OCI-M1 (cell line): ENCODE measurements at places on chromosomes 4 and X.
A peak's percentile ranks its signal among the peaks of the same experiment; 100 is the strongest.

DNA sequence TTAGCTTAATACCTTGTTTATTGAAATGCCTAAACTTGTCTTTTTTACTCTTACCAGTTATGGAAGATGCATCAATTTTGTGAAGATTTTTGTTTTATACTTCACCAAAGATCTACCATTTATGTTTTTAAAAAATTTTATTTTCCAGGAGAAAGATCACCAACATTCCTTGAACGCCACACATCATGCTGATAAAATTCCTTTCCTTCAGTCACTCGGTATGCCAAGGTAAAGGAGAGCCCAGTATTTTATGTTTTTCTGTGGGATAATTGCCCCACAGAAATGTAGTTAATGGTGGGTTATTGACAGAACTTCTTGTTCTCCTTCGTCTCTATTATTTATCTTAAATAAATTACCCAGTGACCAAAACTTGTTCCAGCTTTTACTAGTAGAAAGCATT, 217.0 kb downstream of the GC start:
- DNase-seq, result no peak

DNA sequence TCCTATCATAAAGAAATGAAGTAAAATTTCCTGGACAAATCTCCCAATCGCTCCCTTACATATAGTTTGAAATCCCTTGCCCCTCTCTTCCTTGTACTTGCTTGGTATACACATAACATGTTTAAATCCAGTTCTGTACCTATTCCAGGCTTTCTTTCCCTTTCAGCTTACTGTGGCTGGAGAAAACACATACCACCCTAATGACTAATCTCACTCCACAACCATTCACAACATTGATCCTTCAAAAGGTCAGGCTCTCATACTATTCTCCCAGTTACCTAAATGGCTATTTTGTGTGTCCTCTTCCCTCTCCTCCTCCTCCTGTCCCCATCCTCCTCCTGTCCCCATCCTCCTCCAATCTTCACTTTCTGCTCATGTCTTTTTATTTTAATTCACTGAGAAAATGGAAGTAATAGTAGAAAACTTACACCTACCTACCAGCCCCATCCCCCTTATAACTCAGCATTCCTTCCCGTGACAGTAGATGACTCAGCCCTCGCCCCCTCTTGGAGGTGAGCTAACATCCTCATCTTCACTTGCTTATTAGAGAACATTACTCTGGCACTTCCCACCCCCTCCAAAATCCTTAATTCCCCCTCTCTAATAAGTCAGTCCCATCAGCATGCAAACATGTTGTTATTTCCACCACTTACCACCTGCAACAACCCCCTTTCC, 77.5 kb downstream of the IL15 start:
- DNase-seq, result no peak

- peak; percentile 31 for DNase-seq
Observed at GRCh38 chr4:16914208-16914607, 15.8 kb upstream of the LDB2 start.

DNA sequence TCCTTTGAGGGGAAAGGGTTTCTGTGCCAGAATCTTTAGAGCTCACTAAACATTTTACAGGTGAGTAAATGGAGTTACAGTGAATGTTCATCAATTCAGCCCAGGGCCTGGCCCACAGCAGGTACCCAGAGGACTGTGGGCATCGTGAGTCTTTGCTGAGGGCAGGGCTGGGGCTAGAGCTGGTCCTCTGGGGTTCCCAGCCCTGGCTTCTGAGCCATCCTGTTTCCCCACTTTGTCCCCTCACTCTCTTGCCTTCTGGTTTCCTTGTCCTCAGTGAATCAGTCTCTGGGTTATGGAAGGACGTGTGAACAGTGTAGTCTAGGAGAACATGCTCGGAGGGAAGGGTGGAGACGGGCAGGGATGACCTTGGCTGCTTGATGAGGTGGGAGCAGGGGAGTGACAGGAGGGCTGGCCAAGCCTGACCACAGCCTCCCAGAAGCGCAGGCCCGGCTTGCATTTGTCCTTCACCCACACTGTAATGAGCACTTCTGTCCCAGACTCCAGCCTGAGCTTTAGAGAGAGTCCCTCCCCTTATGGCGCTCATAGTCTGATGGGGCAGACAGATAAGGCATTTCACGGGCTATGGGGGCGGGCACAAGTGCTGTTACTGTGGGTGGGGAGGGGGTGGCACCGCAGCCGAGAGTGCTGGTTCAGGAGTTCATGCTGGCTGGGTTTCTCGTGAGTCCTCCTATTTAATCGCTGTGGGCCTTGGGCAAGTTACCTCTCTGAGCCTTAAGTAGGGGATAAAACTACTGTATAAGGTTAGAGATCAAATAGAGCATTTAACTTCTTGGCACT, 17.3 kb downstream of the TBC1D14 start:
- peak; percentile 13 for DNase-seq

GRCh38 chr4:127788517-127788916, 6.4 kb downstream of the HSPA4L start:
- DNase-seq, result peak; percentile 52

GRCh38 chr4:182880387-182881356, 36.5 kb downstream of the DCTD start:
- DNase-seq, result no peak

DNA sequence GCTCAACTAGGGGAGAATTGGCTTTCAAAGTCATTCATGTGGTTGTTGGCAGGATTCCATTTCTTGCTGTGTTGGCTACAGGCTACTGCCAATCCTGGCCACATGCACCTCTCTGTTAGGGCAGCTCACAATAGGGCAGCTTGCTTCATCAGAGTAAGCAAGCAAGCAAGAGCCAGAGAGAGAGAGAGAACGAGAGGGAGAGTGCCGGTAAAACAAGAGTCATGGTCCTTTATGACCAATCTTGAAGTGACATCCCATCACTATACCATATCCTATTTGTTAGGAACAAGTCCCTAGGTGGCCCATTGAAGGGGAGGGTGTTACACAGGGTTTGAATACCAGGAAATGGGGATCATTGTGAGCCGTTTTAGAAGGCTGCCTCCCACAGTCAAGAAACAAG, 33.0 kb upstream of the TLR2 start:
- no peak for DNase-seq

GRCh38 chr4:136864604-136865185, 667.6 kb downstream of the PCDH18 start:
- DNase-seq, result peak; percentile 93

DNA sequence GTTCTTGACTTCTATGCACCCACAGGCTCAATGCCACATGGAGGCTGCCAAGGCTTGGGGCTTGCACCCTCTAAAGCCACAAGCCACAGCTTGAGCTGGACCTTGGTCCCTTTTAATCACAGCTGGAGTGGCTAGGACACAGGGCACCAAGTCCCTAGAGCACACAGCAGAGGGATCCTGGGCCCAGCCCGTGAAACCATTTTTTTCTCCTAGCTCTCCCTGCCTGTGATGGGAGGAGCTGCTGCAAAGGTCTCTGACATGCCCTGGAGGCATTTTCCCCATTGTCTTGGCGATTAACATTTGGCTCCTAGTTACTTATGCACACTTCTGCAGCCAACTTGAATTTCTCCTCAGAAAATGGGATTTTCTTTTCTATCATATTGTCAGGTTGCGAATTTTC, 410.9 kb downstream of the GRID2 start:
- DNase-seq, result no peak

- no peak for DNase-seq
Observed at GRCh38 chr4:152165146-152165545, 370.7 kb downstream of the FBXW7 start.

DNA sequence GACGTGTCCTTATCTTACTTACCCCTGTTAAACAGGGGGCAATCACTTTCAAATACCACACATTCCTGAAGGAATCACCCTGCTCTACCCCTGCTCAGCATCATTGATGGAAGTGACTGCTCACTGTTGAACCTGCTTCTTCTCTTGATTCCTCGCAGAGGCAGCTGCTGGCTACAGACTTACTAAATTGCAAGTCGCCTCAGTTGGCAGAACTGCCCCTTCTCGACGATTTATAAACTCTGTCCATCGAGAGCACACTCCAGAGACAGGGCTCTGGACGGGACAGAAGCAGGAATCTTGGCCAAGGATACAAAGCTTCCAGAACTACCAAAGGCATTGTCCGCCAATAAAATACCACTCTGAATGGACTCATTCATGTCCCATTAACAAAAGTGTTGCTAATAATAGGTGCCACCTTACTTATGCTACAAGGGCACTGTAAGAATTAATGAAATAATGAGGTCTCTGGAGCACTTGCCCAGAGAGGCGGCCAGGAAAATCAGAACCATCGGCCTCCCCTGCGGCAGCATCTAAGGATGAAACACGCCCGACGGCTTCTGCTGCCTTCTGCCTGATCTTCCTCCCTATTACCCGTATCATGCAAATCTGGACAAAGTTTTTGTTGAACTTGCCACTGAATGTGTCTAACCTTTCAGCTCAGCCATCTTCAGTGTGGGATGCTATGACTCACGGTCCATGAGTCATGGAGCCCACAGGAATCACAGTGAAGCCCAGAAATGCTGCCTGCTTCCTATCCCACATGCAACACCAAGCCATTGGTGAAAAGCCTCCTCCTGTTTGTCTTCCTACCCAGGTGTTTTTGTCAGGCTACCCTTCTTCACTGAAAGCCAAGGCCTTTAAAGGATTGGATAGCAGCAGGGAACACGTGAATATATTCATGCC, 164.9 kb downstream of the MAML3 start:
- DNase-seq, result peak; percentile 27

DNA sequence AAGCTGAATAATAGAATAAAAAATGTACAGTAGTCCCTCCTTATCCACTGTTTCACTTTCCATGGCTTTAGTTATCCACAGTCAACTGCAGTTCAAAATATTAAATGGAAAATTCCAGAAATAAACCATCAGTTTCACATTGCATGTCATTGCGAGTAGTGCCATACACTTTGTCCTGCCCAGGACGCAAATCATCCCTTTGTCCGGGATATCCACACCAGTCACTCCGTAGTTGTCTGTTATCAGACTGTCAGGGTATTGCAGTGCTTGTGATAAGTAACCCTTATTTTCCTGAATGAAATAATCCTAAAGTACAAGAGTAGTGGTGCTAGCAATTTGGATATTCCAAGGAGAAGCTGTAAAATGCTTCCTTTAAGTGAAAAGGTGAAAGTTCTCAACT, 271.3 kb downstream of the DKK2 start:
- DNase-seq, result no peak
